ENCODE measurements at places on chromosomes 7 and 10.
A peak's percentile ranks its signal among the peaks of the same experiment; 100 is the strongest.

GRCh38 chr10:11687357-11687771 is 54.8 kb upstream of the ECHDC3 start:
- DNase-seq: no peak

GRCh38 chr7:73704640-73705550 is 14.6 kb downstream of the STX1A start:
- DNase-seq: no peak

DNA sequence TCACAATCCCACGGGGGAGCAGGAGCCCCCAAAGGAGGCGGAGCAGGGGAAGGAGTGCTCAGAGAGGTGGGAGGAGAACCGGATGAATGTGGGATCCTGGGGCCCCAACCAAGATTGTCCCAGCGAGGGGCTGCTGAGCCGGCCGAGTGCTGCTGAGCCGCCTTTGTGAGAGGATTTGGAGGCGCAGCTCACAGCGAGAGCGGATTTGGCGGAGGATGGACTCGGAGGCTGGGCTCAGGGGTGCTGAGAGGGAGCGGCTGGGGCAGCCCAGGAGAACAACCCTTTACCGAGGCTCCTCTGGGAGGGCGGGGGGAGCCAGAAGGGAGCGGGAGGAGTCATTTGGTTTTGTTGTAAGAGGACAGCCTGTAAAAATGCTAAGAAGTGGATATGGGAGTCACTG is 23.0 kb downstream of the GHRHR start:
- DNase-seq: no peak

GRCh38 chr10:103550229-103550628 is 56.7 kb downstream of the NEURL1 start:
- no peak for DNase-seq

DNA sequence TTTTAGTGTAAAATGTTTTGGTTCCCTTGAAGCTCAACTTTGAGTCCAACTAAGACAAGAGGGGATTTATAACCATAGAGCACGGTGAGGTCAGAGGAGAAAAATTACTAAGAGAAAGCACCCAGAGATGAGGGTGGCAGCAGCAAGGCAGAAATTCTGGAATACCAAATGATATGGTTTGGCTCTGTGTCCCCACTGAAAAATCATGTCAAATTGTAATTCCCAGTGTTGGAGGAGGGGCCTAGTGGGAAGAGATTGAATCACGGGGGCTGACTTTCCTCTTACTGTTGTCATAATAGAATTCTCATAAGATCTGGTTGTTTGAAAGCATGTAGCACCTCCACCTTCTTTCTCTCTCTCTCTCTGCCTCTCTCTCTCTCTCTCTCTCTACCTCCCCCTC is 19.4 kb upstream of the AKR1C1 start:
- no peak for DNase-seq

- no peak for DNase-seq
These were observed 317.4 kb downstream of the PTPRN2 start for GRCh38 chr7:158270106-158270775.

- no peak for DNase-seq
These were observed 266.6 kb downstream of the PARD3 start for GRCh38 chr10:34548466-34548865.

DNA sequence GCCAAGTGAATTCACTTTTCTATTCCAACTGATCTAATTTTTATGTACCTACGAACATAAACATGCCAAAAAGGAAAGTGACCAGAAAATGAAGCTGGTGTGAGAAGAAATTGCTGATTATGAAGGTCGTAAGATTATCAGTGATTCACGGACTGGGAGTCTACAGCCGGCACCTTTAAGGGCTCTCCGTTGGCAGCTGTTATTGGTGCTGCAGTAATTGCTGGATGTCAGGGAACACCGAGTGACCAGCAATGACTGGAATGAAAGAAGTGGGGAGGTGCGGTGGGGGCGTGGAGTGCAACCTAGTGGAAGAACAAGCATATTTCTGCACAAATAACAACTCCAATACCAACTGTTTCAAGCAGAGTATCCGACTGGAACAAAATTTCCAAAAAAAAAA is 109.8 kb upstream of the TARP start:
- DNase-seq: no peak

- DNase-seq: peak; percentile 25
These were observed 22.2 kb downstream of the SFMBT2 start for GRCh38 chr10:7388602-7389001.

DNA sequence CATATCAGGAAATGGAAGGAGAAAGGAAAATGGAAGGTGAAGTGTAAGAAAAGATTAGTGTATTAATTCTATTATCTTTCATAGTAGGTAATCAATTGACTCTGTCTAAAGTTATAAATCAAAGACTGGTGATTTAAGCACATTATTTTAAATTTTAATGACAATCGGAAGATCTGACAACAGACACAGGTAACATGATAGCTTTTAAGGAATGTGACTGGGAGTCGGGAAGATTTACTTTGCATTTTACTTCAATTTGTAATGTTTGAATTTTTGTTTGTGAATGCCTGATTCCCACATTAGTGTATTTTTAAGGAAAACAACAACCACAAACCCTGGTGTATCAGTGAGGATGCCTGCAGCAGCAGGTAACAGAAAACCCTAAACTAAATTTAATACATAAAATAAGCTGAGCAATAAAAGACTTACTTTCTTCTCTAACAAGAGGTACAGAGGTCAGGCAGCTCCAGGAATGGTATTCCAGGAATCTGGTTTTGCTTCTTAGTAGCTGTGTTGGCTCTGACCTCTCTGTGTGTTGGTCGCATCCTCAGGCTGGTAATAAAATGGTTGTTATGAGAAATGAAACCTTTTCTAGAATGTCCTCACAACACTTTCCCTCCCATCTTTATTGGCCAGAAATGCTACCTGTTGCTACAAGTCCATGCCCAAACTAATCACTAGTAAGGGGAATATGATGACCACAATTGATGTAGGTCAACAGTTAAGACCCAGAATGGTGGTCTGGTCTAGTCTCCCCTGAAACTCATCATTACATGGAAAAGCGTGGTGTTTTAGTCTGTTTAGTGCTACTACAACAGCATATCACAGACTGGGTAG is 12.2 kb downstream of the DNAJB9 start:
- no peak for DNase-seq

- no peak for DNase-seq
These were observed 152.4 kb upstream of the ADCY1 start for GRCh38 chr7:45421806-45422205.

DNA sequence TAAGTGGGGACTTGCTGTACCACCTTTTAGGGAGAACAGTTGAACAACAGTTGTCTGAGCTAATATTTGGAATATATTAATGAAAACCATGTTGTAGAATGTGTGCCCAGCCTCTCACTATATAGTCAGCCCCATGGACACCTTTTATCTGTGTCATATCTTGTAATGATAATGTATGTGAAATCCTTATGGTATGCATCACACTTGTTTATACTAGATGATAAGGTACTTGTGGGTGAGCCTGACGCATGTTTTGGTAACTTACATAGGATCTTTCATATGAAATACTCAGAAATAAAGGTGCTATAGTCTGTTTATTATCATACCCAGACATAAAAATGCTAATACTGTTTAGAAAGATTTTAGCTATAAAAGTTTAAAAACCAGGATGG is 32.8 kb downstream of the CAMK1D start:
- DNase-seq: no peak

DNA sequence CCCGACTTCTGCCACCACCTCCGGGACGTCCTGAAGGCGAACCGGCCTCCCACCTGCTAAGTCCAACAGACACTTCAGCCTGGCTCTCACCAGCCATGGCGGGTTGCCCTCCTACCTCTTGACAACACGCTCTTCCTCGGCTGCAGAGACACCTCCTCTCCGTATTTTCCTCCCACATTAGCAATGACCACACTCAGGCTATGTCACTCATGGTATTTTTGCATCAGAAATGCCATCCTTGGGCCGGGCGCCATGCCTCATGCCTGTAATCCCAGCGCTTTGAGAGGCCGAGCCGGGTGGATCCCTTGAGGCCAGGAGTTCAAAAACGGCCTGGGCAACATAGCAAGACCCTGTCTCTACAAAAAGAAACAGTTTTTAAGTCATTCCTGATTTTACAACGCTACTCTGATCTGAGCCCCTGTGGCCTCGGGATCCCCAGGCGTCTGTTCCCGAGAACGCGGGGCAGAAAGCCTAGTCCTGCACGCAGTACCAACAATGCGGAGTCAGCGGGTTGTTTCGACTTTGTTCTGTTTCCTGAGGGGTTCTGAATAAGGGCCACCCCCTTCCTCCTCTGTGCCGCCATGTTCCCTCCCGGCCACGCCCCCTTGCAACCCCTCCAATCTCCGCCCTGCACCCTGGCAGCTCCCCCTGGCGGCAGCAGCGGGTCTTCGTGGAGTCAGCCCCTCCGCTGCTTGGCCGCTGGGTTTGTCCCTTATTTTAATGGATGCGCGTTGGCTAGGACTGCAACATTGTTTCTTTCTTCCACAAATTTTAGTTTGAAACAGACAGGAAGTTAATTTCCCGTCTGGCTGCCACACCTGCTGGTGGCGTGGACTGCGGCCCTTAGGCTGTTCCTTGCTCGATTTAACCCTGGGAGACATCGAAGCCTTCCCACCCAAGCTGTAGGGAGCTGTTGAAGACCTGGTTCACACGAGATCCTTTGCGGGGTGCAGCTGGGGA is 9.7 kb upstream of the ZFAND2A start:
- peak; percentile 90 for DNase-seq

DNA sequence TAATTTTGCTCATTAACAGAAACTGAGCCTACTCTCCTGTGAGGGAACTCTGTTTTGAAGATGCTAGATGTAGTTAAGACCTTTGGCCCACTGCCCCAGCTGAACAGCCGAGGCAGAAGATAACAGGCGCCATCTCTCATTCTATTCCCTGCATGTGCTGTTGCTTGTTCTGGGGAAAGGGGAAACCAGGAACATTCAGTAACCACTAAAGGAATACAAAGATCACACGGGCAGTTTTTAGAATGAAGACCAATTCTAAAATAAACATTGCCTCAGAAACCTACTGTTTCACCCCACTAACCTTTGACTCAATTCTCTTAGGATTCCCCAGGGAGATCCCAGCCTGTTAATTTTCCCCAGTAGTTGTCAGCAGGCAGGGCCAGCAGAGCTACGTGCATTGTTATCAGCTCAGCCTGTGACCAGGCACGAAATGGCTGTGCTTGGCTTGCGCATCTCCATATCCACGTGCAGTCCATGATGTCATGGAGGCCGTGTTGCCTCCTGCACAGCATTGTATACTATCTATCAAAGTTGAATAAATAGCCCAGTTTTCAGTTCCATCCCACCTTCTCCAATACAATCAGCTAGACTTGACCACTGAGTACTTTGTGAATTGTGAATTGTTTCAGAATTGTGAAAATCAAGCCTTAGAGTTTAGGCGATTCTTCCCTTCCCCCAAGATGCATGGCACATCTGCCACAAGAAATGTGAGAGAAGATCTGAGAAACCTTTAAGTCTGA is 36.0 kb downstream of the ANK3 start:
- DNase-seq: peak; percentile 60

DNA sequence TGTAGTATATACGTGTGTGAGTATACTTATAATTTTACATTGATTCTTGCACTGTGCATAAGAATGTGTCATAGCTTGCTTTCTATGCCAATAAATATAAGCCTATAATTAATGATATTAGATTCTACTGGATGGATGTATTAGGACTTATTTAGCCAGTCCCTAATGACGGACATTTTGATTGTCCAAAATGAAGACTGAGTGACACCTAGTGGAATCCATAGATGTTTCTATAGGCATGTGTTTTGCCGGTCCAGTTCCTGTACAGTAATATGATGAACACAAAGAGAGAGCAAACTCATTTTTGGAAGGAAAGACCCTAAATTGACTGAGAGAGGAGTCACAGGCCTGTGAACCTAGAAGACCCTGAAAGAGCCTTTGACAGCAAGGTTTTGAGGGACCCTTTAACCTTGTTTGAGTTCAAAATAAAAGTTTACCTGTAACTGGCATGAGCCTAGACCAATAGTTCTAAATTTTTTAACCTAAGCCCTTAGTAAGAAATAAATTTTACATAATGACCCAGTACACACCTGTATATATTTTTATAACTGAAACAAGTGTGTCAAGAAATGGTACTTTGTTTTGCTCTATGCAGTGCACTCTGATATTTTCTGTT is 42.4 kb upstream of the AGBL3 start:
- DNase-seq: peak; percentile 72

- DNase-seq: no peak
These were observed 4.9 kb downstream of the TRDMT1 start for GRCh38 chr10:17196573-17196972.

GRCh38 chr10:44989597-44990301 is 11.0 kb upstream of the ZNF22 start:
- DNase-seq: no peak

DNA sequence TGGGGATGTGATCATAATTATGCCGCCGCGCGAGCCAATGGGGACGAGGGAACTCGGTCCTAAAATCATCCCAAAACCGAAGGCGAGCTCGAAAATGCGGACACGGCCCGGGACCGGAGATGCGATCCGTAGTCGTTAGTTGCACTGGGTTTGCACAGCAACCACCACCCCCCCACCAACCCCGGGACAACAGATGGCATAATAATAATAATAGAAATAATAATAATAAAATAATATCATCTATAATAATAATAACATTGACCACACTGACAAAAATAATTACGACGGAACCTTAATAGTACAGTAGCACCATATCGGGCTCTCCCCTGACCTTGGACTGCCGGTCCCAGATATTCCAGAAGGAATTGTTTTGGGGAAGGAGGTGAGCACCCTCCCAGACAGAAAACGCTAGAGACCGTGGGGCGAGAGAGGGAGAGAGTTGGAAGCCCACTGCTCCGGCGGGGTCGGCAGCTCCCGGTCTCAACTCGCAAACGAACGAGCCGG is 1.1 kb upstream of the EMX2 start:
- no peak for DNase-seq

DNA sequence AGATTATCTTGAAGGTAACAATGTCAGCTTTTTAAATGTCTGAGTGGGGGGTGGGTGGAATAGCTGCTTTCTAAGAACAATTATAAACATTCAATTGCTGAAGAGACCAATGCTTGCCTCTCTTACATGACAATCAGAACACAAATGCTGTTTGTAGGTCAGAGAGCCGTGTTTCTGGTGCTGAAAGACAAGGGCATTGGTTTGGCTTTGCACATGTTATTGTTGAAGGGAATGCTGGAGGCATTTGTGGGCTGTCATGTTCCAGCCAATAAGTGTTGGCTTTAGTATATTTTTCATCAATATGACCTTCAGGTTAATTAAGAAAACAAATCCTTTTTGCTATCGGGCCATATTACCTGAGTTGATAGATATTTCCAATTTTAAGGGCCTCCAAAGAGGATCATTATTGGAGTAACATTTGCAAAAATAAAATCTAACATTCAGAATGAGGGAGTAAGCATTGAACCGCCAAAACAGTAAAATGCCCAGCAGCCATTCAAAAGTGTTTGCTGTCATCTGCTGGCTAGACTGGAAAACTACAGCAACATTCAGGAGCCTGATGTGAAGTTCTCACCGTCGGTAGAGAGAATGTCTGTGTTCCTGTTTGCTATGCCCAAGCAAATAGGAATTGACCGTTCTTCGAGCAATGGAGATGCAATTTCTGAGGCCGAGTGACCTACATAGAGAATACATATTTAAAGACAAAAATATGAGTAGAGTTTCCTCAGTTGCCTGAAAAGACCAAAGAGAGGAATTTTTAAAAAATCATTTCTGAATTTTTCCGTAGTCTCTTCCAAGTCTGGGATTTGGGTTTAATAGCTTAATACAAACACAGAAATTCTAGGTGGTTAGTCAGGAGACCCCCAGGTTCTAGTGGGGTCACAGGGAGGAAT is 118.9 kb downstream of the APBB1IP start:
- DNase-seq: peak; percentile 71

- no peak for DNase-seq
These were observed 59.8 kb upstream of the ANTXRL start for GRCh38 chr10:46226900-46227558.

GRCh38 chr10:71038921-71039320 is 150.6 kb upstream of the PCBD1 start:
- no peak for DNase-seq

Measured in GM12865 (cell line).